ENCODE measurements at places on chromosomes 12 and 14.

DNA sequence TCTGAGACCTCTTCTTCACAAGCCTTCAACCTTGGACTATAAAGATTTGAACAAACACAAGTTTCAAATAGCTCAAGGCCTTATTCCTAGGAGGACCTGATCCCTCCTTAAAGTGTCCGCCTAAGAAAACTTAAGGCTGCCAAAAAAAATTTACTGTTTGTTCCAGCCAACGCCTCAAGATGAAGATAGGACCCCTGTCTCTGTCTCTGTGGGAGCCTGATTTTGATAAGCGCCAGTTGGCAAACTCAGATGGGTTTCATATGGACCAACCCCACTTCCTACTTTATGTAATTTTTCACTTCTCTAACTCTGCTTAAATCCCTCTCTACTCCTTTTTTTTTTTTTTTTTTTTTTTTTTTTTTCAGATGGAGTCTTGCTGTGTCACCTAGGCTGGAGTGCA is 11.0 kb downstream of the FKBP3 start:
- no peak for DNase-seq

DNA sequence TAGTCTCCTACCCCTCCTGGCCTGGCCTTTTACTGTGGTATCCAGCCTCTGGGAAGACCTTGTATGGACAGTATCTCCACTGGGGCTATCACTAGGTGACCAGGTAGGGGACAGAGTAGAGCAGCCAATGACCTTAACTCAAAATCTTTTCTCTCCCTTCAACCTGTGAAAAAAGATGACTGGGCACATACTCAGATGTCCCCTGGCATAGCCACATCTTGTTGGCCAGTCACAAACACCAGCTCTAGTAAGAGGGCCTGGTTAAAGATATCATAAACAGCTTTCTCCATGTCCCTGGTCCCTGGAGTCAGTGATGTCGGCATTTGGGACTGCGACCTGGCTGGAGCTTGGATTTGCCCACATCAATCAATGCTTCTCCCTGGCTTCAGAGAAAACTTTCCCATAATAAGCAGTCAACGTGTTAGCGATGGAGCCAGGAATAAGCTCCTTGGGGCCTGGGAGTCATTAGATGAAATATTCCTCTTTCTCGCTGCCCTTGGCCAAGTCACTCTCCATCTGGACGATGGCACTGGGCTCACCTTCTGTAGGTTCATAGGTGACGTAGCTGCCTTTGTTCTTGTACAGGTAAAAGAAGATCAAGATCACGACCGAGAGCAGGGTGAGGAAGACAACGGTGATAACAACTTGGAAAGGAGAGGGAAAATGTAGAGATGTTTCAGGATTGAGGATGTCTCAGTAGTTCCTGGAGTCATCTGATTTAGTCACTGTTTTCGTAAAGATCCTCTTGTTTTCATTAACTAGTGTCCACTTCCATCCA is 7.0 kb downstream of the DAZAP2 start:
- no peak for DNase-seq

GRCh38 chr14:105602799-105603793 is 76.7 kb downstream of the TMEM121 start:
- no peak for DNase-seq

DNA sequence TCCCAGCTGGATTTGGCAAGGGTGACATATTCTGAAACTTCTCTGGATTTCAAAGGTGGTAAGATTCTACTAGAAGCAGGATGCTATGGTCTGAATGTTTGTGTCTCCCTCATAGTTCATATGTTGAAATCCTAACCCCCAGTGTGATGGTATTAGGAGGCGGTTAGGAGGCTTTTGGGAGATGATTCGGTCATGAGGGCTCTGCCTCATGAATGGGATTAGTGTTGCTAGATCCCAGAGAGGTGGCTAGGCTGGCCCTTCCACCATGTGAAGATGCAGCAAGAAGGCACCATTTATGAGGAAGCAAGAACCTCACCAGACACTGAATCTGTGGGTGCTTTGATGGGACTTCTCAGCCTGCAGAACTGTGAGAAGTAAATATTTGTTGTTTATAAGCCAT is 11.0 kb upstream of the PEX5 start:
- DNase-seq, result no peak

DNA sequence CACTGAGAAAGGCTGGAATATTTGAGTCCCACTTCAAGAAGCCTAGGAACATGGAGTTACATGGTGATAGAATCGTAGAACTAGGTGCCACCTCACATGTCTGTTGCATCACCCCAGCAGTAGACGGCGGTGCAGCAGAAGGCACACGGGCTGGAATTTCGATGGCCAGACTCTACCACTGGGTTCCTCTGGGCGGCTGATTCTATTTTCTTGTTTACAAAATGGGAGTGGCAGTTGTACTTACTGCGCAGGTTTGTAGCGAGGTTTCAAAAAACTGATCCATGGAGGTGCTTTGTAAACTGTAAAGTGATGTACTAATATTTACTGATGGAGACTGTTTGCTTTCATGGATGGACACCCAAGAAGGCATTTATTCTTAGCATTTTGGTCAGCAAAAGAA is 45.7 kb downstream of the WDR20 start:
- no peak for DNase-seq

GRCh38 chr12:22275843-22276242 is 58.7 kb downstream of the ST8SIA1 start:
- DNase-seq, result no peak

DNA sequence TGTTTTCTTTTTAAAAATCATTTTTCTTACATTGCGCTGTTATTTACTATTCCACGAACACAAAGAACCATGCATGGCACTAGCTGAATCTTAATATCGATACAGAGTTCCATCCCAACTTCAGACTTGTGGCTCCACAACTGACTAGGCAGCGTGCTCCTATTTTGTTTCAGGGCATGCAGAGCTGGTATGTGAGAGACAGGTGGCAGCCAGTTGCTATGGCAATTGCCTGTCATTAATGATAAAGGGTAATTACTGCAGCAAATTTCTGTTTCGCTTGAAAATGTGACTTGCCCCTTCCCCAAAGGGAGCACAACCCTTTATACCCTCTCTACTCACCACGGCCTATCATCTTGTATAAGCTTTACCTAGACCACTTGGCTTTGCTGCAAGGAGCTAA is 113.1 kb upstream of the G2E3 start:
- DNase-seq, result no peak

- DNase-seq, result no peak
Observed at GRCh38 chr12:4383304-4383865, 3.9 kb upstream of the FGF23 start.

DNA sequence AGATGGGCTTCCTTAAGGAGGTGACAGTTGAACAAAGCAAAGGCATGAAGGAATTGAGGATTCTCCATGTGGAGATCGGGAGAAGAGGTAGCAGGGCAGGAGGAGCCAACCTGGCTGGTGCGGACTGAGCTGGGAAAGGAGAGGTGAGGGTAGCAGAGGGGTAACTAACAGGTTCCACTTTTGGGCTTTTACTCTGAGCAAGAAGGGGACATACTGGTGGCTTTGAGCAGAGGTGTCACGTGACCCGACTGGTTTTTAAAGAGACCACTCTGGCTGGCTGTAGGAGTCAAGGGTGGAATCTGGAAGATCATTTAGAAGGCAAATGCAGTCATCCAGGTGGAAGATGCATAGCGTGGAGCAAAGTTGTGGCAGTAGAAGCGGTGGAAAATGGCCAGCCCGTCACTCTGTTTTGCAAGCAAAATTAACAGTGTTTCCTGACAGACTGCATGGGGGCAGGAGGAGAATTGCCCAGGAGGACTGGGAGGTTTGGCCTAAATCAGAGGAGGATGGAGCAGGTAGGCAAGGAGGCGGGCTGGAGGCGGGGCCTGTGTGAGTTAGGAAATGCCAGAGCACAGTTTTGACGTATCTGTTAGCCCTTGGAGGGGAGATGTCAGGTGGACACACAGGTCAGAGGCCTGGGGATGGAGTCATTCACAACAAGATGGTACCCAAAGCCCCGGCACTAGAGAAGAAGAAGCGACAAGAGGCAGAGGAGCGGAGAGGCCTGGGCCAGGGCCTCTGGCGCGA is 156.3 kb upstream of the FKBP4 start:
- no peak for DNase-seq

GRCh38 chr12:52697058-52697582 is 6.2 kb downstream of the KRT77 start:
- DNase-seq, result no peak

DNA sequence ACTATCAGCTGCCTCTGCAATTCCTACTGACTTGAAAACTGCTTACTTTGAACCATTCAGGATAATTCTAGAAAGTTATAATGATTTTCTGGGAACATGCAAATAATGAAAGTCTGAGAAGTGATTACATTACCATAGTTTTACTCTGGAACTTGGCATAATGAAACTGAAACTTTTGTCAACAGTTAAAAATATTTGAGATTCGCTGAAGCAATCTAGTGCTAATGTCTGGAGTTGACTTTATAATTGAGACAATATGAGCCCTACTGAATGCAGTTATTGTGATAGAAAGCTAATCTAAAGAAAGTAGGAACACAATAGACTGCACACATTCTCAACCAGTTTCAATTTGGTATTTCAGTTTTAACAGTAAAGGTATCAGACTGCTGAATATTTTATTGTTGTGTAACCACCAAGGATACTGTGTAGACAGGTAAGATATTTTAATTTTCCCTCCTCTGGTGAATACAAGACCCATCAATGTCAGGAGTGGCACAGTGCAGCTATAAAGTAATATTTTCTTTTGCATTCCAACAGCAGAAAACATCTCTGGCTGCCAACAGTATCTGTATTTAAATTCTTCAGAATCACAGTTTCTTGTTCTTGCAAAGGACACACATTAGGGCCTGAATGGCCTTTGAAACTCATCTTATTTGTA is 483.5 kb downstream of the ATP23 start:
- no peak for DNase-seq

DNA sequence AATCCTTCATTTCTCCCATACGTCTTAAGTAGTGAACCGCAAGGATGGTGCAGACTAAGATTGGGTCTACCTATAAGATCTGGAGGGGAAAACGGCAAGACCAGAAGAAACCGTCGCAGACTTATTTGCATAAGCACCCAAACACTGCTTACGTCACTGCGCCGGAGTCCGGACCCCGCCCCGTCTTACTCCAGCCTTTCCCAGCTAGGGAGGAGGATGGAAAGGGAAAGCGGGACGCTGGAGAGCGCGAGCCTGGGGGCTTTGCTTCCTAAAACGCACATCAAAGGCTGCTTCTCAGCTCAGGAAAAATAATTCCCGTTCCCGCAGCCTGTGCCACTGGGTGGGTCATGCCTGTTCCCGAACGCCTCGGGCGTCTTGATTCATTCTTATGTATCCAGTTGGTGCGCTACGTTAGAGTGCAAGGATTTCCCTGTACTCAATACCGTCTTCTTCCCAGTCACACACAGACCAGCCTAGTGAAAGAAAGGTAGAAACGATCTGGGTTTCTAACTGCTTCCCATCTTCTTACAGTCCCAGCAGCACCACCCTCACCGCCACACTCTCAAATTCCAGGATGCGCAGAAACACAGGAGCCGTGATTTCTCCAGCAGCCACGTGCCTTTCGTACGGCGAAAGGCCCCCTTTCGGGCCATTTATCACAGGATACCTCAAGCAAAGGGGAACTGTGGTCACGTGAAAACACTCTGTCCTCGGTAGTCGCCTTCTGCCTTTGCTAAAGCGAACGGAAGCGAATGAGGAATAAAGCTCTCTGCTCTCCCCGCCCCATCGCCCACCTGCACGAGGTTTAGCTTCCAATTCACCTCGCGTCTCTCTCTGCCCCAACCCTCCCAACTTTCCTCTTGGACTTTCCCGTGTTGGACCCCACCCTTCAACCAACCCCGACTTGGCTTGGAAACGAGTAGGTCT is 1.1 kb downstream of the SLC6A15 start:
- no peak for DNase-seq

DNA sequence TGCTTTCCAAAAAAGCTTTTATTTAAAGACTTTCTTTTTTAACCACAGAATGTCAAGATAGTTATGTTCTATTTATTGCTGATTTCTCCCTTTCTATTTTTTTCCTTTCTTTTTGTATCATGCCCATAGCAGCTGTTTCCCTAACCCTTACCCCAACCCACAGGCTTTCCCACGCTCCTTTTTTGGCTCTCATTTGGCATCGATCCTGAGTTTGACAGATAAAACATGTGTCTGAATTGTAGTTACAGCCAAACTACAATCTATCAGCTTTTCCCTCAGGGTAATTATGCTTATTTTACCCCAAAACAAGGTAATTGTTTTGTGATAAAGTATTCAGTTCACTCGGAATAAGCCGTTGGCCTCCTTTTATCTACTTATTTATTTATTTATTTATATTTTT is 46.7 kb downstream of the PDE3A start:
- DNase-seq, result no peak

DNA sequence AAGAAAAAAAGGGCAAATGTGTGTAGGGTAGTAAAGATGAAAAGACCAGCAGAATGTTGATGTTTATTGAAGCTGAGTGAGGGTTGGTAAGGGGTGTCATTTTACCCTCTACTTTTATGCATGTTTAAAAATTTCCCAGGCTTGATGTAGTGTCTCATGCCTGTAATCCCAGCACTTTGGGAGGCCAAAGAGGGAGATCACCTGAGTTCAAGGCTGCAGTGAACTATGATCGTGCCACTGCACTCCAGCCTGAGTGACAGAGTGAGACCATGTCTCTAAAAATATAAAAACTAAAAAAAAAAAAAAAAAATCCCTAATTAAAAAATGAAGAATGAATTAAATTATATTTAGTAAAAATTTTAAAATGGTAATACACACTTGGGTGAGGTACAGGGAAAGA is 8.5 kb downstream of the SEL1L start:
- no peak for DNase-seq

GRCh38 chr14:81224222-81224621 is 3.5 kb upstream of the GTF2A1 start:
- no peak for DNase-seq

DNA sequence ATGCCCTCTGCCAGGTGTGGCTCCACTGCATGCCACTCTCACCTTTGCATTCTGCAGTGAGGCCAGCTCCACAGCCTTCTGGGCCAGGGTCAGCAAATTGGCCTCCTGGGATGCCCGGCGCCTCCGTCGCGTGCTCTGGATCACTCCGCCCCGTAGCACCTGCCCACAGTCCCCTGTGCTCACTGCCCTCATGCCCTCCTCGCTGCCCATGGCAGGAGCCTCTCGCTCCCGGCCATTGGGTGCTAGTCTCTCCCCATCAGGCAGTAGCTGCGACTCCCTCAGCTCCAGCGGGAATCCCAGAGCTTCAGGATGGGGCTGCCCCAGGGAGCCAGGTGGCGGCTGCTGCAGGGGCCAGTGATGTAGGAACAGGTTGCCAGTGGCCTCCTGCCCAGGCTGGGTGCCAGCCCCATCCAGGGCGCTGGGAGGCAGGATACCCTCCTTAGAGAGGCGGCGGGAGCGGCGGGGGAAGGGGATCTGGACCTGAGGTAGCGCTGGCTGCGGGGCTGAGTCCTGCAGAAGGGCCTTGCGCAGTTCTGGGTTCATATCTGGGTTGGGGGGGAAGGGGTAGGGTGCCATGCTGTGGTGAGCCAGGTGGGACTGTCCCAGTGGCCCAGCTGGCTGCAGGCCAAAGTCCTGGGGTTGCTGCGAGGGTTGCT is 24.5 kb upstream of the PNMA1 start:
- DNase-seq, result no peak

DNA sequence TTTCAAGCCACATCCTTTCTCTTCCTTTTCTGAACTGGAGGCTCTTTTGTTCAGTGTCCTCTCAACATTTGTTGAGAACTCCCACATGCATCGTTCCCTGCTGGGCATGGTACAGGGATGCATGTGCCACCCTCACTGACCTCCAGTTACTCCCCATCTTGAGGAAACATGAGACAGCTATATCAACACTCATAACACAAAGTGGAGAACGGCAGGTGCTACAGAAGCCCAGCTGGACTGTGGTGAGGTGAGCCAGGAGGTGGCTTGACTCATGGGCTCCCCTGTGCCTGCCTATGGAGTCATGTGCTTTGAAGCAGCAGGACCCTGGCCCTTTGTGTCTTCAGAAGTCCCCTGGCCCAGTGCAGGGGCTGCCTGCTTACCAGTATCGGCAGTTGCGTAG is 9.7 kb downstream of the MYH6 start:
- DNase-seq, result no peak

- DNase-seq, result no peak
Observed at GRCh38 chr12:508795-509194, 49.1 kb downstream of the B4GALNT3 start.
